ENCODE measurements at places on chromosomes 2 and 18.

GRCh38 chr2:30702694-30703093 lies 104.6 kb downstream of the CAPN13 start:
- no peak for DNase-seq

- DNase-seq = no peak
Observed at GRCh38 chr2:162720559-162721271, 117.9 kb downstream of the KCNH7 start.

- DNase-seq = peak; percentile 22
Observed at GRCh38 chr18:58484989-58485981, 143.6 kb downstream of the ALPK2 start.

DNA sequence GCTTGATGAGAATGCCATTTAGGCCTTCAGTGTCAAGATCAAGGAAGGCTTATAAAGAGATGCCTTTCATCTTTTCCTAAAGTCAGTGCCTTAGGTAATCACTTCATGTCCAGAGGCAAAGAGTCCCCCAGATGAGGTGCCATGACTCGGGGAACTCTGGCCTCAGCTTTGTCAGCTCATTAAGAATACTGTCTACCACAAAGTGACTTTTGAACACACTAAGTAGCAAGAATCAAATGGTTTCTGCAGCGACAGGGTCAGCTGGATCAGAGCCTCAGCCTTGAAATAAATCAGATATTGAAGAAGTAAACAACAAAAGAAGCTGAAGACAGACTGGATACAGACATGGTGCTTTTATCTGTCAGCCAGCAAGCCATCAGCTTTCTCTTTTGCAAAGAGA lies 120.1 kb upstream of the SLC39A10 start:
- no peak for DNase-seq

- no peak for DNase-seq
Observed at GRCh38 chr18:39561126-39561525, 1995.5 kb upstream of the CELF4 start.

GRCh38 chr2:128489526-128490273 lies 171.0 kb upstream of the HS6ST1 start:
- peak; percentile 18 for DNase-seq

- no peak for DNase-seq
Observed at GRCh38 chr2:78896536-78896935, 129.0 kb upstream of the REG3G start.

GRCh38 chr2:112938904-112939303 lies 27.9 kb downstream of the IL37 start:
- DNase-seq = peak; percentile 60

- no peak for DNase-seq
Observed at GRCh38 chr2:128452024-128452411, 133.3 kb upstream of the HS6ST1 start.

GRCh38 chr2:217920879-217921603 lies 81.8 kb downstream of the TNS1 start:
- no peak for DNase-seq

- DNase-seq = no peak
Observed at GRCh38 chr2:105378276-105378840, 20.5 kb downstream of the FHL2 start.

DNA sequence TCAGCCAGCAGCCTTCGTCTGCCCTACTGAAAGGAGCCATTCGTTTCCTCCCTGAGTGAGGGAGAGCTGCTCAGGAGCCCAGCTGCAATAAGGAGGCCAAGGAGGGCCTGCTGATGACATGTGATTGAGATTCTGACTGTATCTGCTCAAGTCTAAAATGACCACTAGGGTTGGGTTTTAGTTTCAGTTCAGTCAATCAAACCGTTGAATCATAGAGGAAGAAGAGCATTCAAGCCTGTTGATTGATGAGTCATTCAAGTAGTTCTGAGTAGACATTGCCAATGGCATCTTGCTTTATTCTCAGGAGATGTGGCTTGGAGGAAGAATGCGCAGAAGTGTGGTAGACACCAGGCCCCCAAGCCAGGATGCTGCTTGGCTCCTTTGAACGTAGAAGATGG lies 19.9 kb upstream of the BCL2L11 start:
- peak; percentile 10 for DNase-seq

GRCh38 chr2:218394298-218395089 lies 5.2 kb upstream of the CTDSP1 start:
- DNase-seq = no peak

DNA sequence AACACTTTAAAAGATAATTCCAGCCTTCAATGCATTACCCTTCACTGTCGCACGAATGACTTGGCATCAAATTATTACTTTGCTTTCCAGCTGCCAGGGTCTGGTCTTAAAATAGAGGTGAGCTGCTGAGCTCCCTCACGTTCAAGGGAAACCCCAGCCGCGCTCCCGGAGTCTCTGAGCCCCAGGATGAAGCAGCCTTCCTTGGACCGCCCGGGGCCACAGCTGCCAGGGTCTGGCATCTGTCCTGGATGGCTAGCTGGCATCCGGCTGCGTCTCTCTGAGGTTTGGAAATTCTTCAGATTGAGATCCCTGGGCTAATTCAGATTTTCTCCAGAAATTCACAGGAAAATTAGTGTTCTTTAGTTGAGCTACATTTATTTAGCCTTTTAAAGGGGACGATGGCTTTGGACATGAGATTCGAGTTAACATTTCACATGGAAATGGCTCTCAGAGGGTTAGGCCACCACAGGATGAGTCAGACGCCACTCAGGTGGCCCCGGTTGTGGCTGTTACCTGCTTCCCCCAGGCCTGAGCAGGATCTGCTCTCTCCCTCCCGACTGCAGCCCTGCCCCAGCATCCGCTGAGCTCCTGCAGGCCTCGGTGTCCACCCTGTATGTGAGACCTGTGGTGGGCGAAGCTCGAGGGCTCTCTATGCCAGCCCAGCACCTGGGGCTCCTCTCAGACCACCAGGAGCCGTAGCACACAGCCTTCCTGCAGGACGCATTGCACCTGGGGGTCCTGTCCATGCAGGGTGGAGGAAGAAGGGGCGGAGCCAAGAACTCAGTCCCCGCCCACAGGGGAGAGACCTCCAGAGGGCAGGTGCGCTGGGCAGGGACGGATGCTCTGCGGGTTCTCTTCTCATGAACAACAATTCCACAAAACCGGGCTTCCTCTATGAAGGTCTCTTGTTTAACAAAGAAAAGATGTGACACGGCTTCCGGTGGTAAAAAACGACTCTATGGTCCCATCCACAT lies 255.5 kb downstream of the TWIST2 start:
- no peak for DNase-seq

DNA sequence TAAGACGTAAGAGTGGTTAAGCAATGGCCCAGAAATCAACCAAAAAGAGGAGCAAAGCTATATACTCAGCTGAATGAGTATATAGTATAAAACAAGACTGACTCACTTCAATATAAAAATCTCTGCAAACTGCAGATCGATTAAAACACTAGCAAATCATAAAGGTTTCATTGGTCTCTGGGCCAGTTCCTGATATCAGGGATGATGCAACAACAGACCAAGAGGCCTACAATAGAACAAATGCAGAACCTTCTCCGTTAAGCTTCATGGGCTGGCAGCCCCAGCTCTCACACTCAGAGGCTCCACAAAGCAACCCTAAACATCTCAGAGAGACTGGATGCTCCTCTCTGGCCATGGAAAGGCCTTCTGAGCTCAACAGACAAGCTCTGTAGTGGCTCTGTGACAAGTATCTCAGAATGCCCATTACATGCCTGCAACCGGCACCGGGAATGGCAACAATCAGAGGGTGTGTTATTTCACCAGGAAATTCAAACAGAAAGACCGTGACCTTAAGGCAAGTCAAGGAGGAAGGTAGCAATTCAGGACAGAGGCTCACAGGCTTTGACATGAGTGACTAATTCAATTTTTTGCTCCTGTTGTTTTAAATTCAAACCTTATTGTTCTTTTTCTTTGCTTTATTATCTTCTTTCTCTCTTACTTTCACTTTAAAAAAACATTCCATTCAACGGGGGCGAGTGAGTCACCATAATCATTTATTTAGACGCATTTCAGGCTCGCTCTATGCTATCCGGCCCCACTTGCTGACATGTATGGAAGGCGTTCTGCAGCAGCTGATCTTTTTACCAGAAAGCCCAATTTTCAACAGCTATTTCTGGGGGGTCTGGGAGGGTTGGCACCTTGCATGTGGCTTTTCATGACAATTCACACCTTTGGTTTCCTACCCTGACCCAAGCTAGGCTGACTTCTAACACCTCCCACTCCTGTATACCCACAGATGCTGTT lies 15.1 kb downstream of the CYRIA start:
- DNase-seq = no peak

- DNase-seq = peak; percentile 4
Observed at GRCh38 chr2:11872247-11872947, 126.0 kb downstream of the LPIN1 start.

GRCh38 chr2:64666810-64667438 lies 13.2 kb upstream of the SERTAD2 start:
- DNase-seq = no peak

DNA sequence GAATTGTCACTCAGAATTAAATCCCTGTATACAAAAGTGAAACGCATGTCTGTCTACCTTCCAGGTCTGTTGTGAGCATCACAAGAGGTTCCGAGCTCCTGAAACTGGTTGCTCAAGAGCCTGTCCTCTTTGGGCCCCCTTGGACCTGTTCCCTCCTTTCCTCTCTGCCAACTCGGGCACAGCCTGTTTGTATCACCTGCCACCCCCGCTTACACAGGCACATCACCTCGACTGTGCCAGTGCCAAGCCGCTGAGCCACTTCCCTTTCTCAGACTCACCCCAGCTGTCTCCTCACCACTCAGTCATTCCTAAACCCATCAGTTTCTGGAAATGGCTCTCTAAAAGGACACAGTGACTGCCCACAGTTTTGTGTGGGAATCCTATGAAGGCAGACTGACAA lies 3.1 kb downstream of the EFR3B start:
- no peak for DNase-seq

- DNase-seq = no peak
Observed at GRCh38 chr2:201127570-201127969, 11.6 kb downstream of the CFLAR start.

DNA sequence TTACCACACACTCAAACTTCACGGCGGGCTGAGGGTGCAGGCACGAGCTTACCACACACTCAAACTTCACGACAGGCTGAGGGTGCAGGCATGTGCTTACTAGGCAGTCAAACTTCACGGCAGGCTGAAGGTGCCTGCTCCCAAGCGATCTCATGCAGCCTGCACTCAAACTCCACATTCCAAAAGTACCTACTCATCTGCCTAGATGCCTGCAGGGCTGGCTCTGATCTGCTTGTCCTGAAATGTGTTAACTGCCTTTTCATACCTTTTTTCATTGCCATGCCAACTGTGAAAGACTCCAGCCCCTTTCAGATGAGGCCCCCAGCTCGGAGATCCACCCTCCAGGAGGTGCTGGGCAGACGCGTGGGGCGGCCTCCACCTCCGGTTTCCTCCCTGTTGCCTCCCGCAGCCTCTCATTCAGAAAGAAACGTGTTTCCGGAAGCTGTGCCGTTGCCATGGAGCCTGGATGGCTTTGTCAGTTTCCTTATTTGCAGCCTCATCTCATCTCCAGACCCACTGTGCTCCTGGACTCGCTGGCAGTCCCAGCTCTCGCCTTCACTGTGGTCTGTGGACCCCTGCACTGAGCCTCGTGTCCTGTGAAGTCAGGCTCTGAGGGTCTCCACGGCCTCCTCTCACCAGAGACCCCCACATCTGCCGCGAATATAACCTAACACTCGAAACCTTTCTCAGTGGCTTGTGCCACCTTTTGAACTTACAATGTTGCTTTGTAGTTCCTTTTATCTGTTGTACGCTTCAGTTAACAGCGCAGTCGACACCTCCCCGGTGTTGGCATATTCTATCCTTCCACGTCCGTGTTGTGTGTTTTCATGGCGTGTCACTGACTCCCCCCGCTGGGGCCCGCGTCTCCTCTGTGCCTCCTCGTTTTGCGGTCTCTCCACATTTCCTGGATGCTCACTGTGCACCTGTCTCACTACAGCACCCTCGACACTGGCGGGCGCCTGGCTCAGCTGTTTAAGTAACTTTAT lies 106.1 kb upstream of the ALKAL2 start:
- no peak for DNase-seq

- DNase-seq = no peak
Observed at GRCh38 chr2:100197631-100198153, 55.3 kb upstream of the AFF3 start.

DNA sequence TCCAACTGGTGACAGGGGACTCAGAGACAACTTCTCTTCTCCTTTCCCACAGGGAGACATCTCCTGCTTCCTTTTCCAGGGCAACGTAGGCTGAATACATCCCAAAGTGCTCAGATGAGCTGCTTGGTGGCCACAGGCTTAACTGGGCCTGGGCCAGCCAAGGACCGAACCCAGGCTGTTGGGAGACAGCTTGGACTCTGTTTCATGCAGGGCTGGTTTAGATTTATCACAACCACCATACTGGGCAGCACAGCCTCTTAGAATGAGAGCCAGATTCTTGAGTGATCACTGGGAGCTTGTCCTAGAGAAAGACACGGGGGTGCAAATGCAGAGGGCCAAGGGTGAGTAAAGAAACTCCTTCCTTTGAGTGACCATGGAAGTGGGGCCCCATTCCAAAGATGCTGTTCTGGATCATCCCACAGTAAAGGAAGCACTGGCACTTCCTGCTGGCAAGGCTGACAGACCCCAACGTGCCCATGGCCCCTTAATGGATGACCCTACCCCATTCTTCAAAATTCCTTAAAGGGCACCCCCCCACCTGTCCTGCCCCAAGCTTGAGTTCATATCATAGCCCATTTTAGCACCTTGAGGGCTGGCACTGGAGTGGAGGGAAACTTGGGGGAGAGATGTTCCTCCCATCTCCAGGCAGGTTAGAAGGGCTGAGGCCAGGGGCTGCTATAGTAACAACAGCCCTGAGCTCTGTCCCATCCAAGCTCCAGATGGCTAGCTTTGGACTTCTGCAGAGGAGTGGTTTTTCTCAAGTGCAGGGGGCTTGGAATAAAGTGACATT lies 84.1 kb downstream of the CAPN13 start:
- no peak for DNase-seq
